ENCODE measurements at places on chromosomes 5 and 9.

GRCh38 chr9:99118782-99119466, 14.0 kb downstream of the TGFBR1 start:
- DNase-seq = no peak

- DNase-seq = no peak
Observed at GRCh38 chr5:74262544-74263207, 377.9 kb downstream of the ENC1 start.

DNA sequence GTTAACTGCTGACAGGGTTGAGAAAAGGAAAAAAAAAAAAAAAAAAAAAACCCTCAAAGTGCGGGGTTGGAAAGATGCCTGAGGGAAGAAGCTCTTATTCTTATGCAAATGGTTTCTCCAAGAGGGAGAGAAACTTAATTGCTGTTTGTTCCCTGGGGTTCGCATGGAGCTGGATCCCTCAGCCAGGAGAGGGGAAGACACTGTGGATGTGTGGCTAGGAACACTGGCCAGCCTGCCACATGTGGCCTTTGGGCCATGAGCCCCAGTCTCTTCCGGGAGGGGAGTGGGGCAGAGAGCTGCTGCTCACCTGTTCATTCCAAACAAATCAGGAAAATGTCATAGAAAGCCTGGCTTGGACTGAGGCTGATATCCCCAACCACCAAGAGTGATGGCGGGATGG, 9.4 kb upstream of the SCGB3A2 start:
- DNase-seq = no peak

GRCh38 chr5:62340979-62341378, 35.0 kb downstream of the KIF2A start:
- DNase-seq = no peak

GRCh38 chr9:21326526-21327139, 8.6 kb downstream of the KLHL9 start:
- DNase-seq = peak; percentile 42
